ENCODE measurements at places on chromosomes 3 and 15.

- no peak for DNase-seq
Observed at GRCh38 chr3:153767601-153768560, 353.3 kb upstream of the ARHGEF26 start.

GRCh38 chr3:107307205-107307604 lies 70.0 kb upstream of the CCDC54 start:
- DNase-seq, result no peak

- DNase-seq, result no peak
Observed at GRCh38 chr15:28005004-28005527, 94.0 kb downstream of the OCA2 start.

DNA sequence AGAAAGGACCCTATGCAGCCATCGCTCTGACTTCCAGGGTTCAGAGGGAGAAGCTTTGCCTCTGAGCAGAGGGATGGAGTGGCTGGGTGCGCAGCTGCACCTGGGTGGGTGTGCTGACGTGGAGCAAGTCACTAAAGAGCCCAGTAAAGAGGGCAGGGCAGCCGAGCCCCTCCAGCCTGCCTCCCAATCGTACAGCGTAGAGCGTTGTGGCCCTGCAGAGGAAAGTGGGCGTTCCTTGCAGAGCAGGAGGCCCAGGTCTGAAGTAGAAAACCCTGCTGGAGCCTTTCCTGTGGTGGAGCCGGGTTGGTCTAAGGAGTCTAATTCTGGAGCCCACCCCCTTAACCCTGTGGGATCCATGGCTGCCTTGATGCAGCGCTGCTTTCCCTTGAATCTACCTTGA lies 61.0 kb downstream of the ABTB1 start:
- DNase-seq, result no peak

GRCh38 chr15:58383876-58384275 lies 47.9 kb upstream of the LIPC start:
- DNase-seq, result no peak

DNA sequence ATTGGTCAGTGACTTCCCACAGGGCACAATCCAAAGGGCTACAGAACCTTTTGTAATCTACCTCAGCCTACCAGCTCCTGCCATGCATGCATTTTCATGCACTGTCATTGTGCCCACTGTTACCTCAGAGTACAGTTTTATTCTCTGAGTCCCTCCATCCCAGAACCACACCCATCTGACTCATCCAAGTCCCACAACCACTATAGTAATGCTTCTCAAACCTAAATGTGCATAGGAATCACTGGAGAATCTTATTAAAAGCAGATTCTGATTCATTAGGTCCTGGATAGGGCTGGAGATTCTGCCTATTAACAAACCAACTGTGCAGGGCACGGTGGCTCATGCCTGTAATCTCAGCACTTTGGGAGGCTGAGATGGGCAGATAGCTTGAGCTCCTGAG lies 3.7 kb upstream of the B3GALNT1 start:
- DNase-seq, result no peak

DNA sequence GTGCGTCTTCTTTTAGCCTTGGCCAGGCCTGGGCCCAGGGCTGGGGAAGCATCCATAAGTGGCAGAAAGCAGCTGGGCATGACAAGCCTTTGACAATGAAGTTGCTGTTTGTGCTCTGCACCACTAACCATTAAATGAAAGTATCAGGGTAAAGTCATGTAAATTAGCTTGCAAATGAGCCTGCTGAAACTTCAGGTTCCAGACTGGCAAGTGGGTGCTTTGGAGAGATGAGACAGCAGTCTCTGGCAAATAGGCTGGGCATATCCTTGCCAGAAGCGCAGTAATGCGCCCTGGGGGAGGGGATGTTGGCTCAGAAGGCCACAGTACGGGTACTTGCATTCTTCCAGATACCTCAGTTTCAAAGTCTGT lies 40.7 kb downstream of the RAB6B start:
- no peak for DNase-seq

DNA sequence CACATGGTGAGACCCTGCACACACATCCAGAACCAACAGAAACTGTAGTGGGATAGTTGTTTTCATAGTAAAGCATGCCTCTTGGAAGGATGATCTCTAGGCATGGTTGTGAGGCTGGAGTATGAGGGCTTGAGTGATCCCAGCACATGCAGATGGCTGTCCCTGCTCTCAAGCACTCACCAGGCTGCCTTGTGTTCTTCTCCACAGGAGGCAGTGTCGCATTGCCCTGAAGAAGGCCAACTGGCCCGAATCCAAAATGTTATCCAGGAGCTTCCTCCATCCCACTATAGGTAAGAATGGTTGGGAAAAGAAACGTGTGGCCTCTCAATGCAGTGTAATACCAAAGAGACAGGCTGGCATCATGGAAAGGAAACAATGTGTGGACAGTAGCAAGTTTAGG lies 82.7 kb downstream of the TMEM39A start:
- DNase-seq, result no peak

DNA sequence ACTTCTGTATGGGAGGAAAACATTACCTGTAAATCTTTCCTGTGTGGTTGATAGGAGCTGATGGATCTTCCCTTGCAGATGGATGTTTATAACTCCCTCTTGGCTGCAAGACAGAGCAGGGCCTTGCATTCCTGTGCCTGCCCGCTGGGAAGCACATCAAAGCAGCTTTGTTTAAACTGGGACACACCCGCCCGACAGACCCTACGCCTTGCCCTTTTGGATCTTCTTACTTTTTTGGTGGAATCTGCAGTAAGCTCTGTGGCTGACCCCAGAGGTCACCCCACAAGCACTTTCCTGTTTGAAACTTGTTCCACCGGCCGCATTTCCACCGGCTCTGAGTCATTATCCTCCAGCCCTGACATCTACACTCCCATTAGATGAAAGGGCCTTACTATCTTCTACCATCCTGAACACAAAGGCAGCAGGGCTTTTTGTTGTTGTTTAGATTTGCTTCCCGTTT lies 244.1 kb upstream of the STT3B start:
- DNase-seq, result no peak

DNA sequence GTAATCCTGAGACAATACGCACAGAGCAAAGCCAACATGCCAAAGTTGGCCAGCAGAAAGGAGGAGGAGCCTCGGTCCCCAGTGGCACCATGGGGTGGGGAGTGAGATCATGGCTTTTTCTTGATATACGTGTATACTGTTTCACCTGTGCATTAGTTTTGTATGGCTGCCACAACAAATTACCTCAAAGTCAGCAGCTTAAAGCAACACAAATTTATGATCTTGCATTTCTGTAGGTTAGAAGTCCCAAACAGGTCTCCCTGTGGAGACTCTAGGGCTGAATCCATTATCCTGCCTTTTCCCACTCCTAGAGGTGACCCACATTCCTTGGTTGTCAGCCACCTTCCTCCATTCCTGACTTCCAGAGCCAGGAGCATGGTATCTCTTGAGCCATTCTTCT lies 176.9 kb upstream of the NSMCE3 start:
- DNase-seq, result no peak

DNA sequence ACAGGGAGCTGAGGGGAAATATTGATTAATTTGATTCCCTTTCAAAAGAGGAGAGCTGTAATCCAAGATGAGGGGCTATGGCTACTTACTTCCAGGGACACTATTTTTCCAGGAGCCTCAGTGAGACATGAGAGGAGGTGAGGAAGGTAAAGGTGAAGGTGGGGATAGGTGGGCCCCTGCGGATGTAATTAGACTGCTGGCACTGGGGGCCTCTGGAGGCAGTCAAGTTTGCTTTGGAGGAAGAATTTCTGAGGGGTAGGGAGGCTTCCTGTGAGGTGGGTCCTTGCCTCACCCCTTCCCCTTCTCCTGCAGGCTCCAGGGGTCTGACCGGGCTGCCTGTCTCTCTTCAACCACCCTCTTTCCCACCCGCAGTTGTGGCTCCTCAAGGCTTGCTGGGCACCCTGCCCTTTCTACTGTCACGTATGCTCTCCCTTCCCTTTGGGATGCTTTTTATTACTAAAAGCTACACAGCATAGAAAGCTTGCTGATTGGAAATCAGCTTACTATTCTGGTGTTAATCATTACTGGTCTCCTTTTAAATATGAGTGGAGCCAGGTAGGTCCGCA lies 22.5 kb downstream of the GASK1A start:
- DNase-seq, result no peak

DNA sequence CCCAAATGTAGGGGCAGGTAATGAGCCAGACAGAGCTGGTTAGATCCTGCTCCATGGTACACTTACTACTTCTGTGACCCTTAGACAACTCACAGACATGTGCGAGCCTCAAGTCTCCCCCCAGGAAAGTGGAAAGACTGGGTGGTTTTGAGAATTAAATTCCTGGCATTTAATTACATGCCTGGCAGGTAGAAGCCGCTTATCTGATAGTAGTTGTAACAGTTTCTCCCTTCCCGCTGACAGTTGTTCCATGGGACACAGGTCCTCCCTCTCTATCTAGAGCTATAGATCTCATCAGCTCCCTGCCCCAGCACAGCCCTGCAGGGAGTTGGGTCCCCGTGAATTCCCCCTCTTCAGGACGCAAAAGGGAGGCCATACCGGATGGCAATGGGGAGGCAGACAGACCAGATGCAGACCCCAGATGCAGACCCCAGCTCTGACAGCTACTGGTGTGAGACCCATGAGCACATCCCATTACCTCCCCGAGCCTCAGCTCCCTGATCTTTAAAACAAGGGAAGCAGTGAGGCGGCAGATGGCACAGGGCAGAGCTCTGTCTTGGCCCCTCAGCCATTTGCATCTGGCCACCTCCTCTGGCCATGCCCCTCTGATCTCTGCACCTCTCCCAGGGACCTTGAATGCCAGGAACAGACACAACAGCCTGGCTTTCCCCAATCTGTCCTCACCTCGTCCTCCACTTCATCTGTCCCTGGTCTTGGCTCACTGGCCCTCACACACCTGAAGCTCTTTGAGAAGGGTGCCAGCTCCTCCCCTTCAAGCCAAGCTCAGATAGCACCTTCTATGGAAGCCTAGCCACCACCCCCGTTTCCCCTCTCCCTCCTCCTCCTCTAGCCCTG lies 34.1 kb upstream of the NR2C2 start:
- no peak for DNase-seq

DNA sequence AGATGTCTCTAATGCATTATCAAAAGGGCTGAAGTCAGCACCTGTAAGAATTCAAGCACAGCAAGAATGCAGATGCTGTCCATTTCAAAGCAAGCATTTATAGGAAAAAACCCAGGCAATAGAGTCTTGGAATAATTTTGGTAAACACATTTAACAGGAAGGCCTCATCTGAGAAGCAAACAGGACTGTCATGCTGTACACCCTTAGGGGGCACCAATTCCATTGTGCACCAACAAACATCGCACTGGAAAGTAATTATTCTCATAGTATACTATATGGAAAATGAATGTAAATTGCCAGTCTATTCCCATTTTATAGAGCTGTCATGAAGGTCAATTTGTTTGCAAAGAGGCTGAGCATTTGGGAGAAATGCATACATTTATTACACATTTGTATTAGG lies 247.3 kb upstream of the SUCLG2 start:
- DNase-seq, result no peak

DNA sequence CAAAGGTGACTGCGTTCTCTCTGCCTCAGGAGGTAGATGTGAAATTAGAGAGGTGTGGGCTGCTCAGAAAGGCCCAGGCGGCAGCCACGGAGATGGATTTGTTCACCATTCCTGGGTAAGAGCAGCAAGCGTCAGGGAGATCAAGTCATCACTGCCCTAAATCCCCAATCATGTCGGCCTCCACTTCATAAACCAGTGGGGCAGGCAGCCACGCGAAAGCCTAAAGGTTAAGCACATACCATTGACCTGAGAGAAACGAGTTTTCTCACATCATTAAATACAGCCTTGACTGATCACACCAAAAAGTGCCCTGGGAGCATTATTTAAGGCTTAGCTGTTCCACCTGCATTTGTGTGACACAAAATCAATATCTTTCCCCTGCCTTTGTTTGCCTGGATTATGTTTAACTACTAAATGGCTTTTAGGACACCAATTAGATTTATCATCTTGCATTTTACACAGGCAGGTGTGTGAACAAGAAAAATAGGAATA lies 50.7 kb upstream of the FOXB1 start:
- no peak for DNase-seq

DNA sequence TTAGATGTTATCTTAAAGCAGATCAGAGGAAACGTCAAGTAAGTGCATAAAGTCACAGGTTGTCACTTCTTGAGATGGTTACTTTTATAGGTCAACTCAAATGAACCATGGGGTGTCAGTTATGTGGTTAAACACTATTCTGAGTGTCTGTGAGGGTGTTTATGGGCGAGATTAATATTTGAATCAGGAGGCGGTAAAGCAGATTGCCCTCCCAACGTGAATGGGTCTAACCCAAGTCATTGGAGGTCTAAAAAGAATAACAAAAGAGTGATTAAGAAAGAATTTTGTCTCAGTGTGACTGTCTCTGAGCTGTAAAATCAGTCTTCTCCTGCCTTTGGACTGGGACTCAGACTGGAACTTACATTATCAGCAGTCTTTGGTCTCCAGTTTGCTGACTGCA lies 977.5 kb downstream of the NAALADL2 start:
- DNase-seq, result no peak

DNA sequence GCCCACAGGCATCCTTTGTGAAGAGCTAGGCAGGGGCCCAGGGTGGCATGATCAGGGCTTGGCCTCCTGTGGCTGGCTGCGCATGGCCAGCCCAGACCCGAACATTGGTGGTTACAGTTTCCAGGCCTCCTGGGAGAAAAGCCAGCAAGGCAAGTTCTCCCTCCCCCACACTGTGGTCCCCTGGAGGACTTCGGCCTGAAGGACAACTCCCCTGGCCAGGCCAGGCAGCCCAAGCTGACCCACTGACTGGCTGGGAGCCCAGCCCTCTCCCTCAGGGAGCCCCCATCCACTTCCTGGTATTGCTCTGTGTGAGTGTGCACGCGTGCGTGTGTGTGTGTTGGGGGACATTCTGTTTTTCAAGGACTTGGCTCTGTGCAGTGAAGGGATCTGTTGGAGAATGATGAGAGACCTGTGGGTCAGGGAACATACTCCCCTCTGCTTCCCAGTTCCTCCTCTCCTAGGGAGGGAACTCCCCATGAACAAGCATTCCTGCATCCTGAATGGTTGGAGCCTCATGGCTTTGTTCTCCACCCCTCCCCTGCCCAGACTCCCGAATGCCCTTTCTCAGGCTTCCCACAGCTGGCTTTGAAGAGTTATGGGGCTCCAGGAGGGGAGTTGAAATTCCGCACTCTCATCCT lies 29.5 kb downstream of the CORO2B start:
- no peak for DNase-seq

DNA sequence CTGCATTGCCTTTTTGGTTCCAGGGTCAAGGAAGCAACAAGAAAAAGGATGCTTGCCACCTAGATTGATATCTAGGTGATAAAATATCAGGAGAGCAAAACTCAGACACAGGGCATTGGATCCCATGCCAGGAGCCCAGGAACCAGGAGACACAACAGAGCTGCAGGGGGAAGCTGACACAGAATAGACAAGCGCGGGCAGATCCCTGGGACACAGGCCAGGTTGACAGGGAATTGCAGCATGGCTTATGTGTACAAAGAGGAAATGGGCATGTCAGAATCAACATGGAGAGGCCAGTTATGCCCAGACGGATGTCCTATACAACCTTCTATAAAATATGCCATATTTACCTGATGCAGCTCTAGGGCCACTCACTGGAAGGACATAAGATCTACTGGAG lies 84.2 kb downstream of the SEMA6D start:
- no peak for DNase-seq

DNA sequence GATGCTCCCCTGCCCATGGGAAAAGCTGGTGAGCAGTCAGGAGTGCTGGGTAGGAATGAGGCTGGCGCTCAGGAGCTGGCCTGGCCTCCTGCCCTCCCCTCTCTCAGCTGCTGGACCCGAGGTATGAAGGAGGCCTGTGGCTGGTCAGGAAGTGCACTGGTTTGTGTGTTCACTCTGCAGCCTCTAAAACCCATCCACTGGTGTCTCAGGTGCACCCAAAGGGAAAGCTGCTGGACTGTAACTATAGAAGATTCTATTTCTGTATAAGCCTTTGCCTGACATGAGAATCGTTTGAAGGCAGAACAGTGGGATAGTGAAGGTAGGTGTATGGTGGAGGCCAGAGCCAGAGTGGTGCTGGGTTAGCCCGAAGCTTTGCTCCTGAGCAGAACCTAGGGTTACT lies 5.7 kb upstream of the CPNE9 start:
- no peak for DNase-seq
